ENCODE measurements at places on chromosomes 12 and 14.

DNA sequence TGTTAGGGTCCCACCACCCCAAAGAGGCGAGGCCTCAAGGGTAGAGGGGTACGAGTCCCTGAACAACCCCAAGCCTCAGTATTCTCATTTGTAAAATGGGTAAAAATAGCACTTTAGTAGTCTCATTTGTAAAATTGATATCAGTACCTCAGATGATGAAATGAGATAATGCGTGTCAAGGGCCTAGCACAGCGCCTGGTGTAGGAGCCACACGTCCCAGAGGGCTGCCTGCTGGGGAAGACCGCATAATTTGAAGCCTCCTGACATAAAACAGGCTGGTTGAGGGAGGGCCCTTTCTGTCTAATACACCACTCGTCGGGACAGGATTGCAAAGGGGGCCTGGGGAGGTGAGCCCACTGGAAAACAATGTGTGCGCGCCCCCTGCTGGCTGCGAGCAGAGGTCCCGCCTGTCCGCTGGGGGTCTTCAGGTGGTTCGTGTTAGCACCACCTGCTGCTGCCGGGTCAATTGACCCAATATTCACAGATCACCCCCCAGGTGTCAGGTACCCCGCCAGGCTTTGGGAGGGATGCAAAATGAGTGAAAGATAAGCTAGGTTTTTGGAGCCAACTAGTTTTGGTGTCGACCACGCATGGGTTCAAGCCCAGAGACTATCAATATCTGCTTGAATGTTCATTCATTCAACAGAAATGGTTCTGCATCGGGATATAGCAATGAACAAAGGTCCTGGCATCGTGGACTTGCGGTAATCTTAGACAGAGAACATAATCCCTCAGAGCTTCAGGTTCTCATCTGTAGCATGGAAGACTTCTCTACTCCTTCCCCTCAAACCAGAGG, 24.7 kb upstream of the IRF2BPL start:
- no peak for DNase-seq

GRCh38 chr12:51846911-51847642, 1.4 kb downstream of the FIGNL2 start:
- peak; percentile 31 for DNase-seq

GRCh38 chr12:9951026-9951675, 19.0 kb upstream of the CLEC2A start:
- no peak for DNase-seq

- no peak for DNase-seq
These were observed 14.2 kb upstream of the RNASE3 start for GRCh38 chr14:20877016-20877415.

DNA sequence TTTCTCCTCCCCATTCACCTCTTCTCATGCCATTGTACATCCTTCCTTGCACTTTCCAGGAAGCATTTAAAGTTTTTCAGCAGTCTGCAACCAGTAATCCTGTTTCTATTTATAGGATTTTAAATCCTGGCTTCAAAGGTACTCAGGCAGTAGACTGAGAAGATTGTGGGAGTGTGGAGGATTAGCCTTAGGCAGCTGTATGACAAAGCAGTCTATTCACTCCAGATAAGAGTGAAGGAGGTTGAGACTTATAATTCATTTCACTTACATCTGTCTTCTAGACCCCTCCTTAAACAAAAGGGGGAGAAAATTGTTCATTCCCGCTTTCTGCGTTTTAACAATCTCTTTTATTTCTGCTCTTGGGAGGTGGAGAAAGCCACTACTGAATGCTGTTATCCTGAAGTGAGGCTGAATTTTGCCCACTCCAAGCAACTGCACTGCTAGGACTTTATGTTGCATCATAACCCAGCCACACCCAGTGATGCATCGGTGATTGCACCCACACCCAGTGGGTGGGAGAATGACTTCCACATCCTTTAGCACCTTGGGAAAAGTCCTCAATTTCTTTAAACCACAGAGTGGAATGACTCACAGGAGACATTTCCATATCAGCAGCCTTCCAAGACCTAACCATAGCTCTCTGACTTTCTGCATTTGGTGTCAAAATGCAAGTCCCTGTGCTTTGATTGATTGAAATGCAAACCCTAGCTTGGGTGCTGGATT, 382.5 kb upstream of the ATP2B1 start:
- no peak for DNase-seq

DNA sequence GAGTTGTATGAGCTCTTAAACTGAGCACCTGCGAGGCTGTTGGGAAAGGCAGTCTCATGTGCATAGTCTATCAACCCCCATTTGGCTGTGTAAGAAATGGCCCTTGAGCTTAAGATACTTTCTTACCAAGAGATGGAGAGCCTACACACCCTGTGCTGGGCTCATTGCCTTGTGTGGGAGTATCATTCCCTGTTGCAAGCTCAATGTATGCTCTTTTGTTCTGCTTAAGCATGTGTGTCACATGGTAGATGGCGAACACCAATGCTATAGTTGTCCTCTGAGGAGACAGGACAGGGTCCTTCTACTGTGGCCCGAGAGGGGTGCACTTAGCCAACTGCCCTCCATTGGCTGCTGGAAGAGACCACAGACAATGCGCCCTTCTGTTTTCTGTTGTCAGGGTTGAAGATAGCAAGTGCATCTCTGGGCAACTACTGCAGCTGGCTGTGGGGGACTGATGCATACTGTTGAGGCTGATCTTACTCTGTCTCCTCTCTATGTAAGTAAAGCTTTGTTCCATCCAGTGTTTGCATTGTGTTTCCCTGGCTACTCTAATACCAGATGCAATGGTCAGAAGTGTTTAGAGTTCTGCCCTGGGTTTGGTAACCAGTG, 79.5 kb downstream of the PTPRB start:
- DNase-seq = no peak

- DNase-seq = no peak
These were observed 2.1 kb upstream of the BLOC1S1 start for GRCh38 chr12:55713721-55714120.

DNA sequence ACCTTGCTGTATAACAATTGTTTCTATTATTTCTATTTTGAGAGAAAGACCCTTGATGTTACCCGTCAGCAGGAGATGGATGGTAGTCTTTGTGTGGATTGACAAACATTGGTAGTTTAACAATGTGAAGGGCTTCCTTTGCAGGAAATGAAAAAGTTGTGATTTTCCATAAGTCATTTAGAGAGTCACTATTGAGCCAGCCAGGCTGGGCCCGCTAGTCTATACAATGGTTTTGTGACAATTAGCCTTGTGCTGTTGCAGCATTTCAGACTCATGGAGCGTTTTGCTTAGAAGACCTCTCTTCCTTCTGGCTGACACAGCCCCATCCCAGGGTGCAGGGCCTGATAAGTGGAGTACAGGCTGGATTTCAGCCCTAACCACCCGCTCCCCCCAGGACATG, 18.3 kb upstream of the SLC38A2 start:
- DNase-seq = peak; percentile 89

GRCh38 chr12:575129-575502, 88.1 kb downstream of the NINJ2 start:
- no peak for DNase-seq

GRCh38 chr14:33163600-33163999, 224.9 kb downstream of the NPAS3 start:
- DNase-seq = no peak

GRCh38 chr12:91287753-91288152, 105.1 kb upstream of the DCN start:
- no peak for DNase-seq

- no peak for DNase-seq
These were observed 159.9 kb downstream of the BMP4 start for GRCh38 chr14:53796734-53797133.

- DNase-seq = no peak
These were observed 12.6 kb upstream of the CYP46A1 start for GRCh38 chr14:99671235-99672224.

GRCh38 chr14:72651714-72652113, 242.2 kb downstream of the DPF3 start:
- no peak for DNase-seq

- no peak for DNase-seq
These were observed 77.7 kb downstream of the LGR5 start for GRCh38 chr12:71517145-71517846.

- no peak for DNase-seq
These were observed 73.7 kb downstream of the STON2 start for GRCh38 chr14:81326451-81326850.

DNA sequence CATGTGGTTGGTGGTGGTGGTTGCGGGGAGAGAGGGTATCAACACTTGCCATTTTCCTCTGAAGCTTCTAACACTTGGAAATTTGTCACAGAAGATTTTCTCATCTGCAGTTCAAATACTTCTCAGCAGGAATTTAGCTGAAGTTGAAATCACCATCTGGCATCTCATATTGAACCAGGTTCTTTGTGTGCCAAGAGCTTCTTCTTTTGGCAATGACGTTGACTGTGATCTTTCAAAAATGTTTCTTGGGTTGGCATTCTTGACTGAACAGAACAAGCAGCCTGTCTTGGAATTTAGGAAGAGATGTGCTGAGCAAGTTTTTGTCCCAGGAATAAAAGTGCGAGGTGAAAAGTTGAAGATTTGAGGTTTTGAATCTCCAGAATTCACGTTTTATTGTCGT, 8.7 kb upstream of the NIN start:
- DNase-seq = no peak

DNA sequence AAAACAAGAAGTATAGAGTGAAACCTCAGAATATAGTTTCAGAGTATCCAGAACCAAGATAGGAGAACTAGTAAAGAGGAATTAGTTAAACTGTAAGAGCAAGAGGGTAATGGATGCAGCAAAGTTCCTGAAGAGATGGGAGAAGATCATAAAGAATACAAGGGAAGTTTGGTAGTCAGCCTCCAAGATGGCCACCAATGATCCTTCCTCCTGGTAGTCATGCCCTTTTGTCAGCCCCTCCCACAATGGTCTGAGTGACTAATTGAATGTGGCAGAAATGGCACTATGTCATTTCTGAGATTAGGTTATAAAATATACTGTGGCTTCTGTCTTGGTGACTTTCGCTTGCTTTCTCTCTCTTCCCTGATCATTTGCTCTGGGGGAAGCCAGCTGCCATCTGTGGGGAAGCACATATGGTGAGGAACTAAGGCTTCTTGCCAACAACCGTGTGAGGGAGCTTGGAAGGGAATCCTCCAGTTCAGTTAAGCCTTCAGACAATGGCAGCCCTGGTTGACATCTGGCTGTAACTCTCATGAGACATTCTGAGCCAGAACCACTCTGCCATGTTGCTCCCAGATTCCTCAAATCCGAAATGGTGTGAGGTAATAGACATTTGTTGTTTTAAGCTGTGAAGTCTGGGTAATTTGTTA, 55.3 kb upstream of the AMN1 start:
- DNase-seq = no peak

- no peak for DNase-seq
These were observed at the start of gene HOXC4 for GRCh38 chr12:54053751-54054741. Gene HOXC4, plus strand, starts transcription at chr12:54053835. Its CDS starts 88 bp downstream, at chr12:54053923.

- no peak for DNase-seq
These were observed 458 bp upstream of the HOXC4 start for GRCh38 chr12:54053003-54053750.

DNA sequence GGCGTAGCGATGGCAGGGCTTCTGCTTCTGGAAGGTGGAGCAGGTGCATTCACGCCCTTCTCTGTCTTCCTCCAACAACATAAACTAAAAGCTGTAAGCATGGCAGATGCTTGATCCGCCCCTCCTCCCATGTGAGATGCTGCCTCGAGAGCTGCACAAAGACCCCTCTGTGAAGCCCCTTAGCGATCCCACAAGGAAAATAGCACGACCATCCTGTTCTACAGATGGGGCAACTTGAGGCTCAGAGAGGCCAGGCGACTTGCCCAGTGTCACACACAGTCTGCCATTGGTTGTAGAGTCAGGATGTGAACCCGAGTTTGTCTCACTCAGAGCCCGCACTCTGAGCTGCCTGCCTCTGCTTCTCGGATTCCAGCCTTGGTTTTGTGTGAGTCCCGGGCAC, 144.4 kb downstream of the SCARB1 start:
- no peak for DNase-seq

DNA sequence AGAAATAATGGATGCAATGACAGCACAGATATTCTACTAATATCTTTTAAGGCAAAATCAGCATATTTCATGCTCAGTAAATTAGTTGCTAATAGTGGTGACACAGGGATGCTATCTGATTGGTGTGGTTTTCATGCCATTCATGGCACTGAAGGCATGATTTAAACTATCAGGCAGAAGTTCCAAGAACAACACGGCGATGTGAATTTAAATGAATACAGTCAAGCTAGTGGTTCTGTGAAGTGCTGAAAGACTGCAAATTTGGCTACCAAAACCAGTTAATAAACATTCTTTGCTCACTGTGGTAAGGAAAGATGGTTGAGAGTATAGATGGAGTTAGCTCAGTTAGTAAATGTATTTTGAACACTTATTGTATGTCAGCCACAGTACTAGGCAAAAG, 272.0 kb upstream of the DIO2 start:
- DNase-seq = no peak

DNA sequence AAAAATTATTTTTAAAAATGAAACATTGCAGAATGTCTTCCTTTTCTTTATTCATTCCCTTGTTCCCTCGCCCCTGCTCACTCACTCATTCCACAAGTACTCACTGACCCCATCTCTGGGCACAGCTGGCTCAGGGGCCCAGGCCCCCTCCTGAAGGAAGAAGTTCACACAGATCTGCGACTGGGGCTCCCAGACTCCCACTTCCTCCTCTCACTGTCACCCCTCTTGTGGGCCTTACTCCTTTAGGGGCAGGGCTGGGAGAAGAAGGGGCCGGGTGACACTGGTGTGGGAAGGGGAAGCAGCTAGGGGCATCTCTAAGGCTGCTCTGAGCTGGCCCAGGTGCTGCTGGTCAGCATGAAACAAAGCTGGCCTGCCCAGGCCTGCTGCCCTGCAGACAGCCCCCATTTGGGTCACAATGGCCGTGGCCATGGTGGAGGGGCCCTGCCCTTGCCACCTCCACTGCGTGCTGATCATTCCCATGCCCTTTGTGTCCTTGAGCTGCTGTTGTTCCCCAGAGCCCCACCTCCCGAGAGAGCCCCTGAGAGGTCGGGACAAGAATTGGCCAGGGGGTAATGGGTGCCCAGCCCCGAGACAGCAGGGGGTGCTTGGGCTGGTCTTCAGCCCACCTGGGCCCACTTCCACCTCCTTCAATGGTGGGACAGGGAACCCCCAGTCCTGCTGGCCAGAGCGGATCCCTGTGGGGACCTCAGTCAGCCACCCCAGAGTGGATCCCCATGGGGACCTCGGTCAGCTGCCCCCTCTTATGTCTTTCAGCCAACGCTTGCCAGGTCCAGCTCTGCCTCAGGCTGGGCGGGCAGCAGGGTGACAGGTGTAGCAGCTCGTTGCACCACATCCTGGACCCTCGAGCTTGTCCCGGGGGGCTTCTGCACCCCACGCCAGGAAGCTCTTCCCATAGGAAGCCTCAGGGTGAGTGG, 212.4 kb upstream of the C14orf180 start:
- DNase-seq = no peak

- DNase-seq = no peak
These were observed 69.3 kb upstream of the RASSF8 start for GRCh38 chr12:25889185-25889584.

- DNase-seq = no peak
These were observed 147.5 kb upstream of the AVPR1A start for GRCh38 chr12:63298386-63298930.

DNA sequence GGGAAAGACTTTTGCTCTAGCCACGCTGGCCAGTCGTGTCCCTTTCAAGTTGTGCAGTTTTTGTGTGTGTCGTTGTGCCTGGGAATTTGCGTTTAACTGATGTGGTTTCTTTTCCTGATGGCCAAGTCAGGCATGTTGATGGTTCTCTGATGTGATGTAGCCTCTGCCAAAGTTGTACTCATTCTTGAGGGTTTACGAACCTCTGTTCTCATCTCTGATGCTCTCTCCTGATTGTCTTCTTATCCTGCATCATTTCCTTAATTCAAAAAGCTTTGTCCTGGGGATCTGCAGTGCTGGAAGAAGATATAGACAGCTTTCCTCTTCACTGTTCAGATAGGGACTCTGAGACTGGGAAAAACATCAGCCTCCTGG, 25.4 kb downstream of the CD9 start:
- DNase-seq = no peak

- DNase-seq = no peak
These were observed 283.4 kb downstream of the DAD1 start for GRCh38 chr14:22305607-22306006.
